ENCODE measurements at places on chromosomes 4 and X.

- DNase-seq, result no peak
Measured at GRCh38 chrX:133999031-133999705, 13.8 kb upstream of the GPC3 start.

GRCh38 chr4:105042451-105042850 lies 104.2 kb upstream of the TET2 start:
- no peak for DNase-seq

DNA sequence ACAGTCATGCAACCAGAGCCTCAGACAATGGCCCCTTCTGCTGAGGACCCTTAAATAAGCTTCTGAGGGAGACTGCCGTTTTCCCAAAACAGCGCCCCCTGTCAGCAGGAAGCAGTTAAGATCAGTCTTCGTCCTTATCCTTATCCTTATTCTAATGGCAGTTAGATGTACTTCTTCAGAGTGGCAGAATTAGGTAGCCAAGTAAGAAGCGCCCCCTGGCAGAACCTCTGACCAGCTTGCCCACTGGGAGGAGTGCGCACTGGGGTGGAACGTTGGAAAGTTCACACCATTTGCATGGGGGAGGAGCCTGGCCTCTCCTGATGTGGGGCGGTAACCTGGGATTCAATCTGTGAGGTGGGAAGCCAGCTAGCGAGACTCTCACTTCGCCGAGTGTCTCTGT lies 133.6 kb upstream of the QRFPR start:
- DNase-seq, result no peak

DNA sequence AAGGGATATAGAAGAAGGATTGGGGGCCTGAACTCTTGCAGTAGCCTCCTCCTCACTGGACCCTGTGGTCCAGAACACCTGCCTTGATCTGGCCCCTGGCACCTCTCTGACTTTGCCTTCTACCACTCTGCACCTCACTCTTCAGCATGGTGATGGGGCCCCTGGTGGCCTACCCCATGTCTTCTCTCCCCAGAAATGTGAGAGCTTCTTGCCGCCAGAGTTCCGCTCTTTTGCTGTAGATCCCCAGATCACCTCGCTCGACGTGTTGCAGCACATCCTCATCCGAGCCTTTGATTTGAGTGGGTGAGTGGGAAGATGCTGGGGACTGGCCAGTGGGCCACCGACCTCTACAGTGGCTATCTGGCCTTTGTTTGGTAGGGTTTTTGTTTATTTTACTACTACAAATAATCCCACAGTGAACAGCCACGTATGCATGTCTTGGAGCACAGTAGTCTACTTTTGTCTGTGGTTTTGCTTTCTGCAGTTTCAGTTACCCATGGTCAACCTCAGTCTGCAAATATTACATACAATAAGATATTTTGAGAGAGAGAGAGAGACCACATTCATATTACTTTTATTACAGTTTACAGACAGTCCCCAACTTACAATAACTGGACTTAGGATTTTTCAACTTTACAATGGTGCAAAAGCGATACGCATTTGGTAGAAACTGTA lies 1.8 kb downstream of the TBC1D25 start:
- DNase-seq, result peak; percentile 68

GRCh38 chrX:153703036-153703370 lies 15.3 kb downstream of the SLC6A8 start:
- no peak for DNase-seq

GRCh38 chr4:17811078-17811603 lies 362 bp downstream of the NCAPG start:
- peak; percentile 55 for DNase-seq

DNA sequence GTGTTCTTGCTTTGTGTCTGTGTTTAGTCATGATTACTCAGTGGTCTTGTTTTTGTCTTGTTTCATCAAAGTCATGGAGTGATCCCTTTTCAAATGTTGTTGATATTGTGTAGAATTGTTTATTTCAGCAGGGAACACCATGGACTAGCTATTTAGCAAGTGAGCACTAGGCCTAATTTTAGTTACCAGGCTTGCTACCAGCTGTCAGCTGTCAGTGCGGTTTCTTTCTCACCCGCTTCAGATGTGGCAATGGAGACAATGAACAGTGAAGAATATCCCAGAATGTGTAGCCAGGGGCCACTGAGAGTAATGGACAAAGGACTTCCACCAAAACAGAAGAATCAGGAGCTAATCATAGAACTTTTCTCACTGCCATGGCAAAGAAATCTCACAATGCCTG lies 432.8 kb upstream of the FMR1 start:
- no peak for DNase-seq

GRCh38 chrX:134929808-134930207 lies 61.0 kb upstream of the SMIM10 start:
- DNase-seq, result no peak

DNA sequence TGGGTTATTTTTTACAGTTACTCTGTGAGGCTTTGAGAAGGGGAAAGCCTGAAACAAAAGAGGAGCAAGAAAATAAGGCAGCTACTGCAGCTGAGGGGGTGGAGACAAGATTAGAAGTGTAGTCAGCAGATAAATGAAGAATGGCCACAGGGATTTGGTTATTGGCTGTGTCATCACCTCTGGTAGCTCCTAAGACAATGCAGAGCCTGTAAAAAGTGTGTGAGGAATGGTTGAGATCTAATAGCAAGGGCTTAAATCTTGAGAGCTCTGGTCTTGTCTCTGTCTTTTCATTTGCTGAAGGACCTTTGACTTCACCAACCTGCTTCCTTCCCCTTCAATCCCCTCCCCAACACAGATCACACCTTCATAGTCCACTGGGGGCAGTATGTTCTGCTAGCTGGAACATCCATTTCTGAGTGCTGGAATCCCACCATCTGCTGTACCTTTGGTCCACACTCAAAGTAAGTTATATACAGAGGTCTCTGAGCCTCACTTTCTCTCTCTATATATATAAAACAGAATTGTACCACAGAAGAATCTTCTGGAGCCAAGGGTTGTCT lies 213.7 kb upstream of the ZIC3 start:
- no peak for DNase-seq

- DNase-seq, result peak; percentile 40
Measured at GRCh38 chr4:104451573-104451972, 43.1 kb downstream of the CXXC4 start.

GRCh38 chr4:150570862-150571261 lies 11.1 kb upstream of the MAB21L2 start:
- DNase-seq, result no peak

- no peak for DNase-seq
Measured at GRCh38 chrX:39726771-39727170, 371.0 kb downstream of the BCOR start.

DNA sequence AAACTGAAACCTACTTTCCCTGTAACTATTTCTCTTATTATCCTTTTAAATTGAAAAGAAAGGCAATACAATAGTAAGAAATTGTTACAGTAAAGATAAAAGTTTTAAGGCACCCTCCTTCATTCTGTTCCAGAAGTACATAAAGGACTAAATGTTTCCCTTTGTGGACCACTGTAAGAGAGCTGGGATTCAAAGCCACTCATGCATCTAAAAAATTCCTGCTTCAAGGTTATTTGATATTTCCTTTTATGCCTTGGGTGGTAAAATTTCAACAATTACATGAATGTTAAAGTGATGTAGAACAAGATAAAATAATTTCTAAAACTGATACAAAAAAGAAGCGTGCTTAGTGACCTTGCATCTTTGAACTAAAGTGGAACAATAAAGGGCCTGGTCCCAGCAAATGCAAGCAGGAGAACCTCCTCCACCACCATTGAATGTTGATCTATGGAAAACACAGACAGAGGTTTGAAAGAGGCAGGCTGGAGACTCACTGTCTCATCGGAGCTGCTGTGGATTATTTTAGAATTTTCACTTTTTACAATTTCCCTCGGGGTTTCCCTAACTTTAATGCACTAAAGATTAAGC lies 42.3 kb upstream of the PRSS12 start:
- no peak for DNase-seq

All from GM12865 (cell line).